ENCODE measurements at places on chromosomes 7 and 10. TPM values are rescaled to one million over a fixed set of nuclear protein-coding genes. Genes with fewer than 3 reads are reported as not detected.

- no peak for DNase-seq
These were observed 17.4 kb upstream of the CCL24 start for GRCh38 chr7:75830978-75831377.

DNA sequence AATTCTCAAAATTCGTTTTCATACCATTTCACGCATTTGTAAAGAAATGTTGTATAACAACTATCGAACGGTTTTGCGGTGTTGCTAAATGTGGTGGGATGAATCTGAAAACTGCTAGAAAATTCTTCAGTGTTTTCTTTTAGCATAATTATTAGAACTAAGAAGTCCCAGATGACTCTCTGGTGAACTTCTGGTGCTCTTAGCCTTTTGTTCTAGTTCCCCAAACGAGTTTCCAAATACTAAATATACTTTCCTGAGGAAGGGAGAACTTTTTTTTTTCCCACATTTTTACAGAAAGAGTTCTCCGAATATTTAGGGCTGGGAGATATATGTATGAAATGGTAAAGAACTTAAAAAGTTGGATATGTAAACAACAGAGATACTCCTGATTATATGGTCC lies 82.5 kb downstream of the ICA1 start:
- DNase-seq: no peak

DNA sequence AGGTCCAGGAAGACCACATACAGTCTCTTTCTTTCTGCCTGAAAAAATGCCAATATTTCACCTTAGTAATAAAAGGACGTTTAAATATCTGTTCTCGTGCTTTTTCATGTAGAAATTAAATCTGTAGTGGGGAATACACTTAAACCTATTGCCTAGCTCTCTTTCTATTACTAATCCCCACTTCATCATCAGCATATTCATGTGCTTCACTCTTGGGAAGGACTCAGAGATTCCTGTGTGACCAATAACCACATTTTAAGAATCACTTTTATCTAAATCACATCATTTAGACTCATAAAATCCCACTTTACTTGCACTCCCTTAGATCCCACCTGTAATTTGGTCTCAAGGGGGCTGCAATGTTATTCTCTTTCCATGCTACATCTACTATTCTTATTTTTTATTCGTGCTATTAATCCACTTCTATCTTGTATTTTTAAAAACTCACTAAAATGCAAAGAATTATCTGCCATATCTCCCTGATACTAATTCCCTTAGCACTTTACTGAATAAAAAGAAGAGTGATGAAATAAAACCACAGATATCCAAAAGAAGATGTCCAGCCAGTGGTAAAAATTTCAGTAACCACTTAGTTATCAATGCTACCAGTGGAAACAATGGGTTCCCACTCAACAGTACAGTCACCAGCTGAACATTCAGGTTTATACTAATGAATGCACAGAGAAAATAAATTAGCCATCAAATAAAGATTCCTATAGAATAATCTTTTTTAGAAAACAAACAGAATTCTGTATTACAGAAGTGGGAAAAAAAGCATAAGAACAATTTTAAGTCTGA lies 102.1 kb downstream of the PPP1R17 start:
- no peak for DNase-seq

DNA sequence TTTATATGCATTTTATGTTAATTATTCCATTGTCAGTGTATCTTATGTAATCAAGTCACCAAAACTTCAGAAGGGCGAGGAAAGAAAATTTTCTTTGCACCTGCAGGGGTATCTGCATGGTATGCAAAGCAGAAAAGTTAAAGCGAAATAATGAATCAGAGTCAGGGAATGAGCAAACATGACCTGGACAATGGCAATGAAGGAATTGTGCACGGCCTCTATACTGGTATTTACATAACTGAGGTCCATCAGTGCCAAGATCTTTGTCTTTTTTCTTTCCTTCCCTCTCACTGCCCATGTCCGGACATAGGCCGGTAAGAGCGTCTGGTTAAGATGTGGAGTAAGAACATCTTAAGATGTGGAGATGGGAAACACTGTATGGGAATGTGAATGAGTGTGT lies 14.4 kb upstream of the AKR1C3 start:
- DNase-seq: no peak

Gene FAM221A
- 1.1 TPM for polyA plus RNA-seq

All from BJ (cell line).